ENCODE measurements at places on chromosomes 4 and X. TPM values are rescaled to one million over a fixed set of nuclear protein-coding genes. Genes with fewer than 3 reads are reported as not detected.

NLRP2B gene
- not detected for total RNA-seq

MSX1 gene
- total RNA-seq = 14.4 TPM

GPRASP1 gene
- 4.2 TPM for total RNA-seq

HSFX1 gene
- total RNA-seq = 0.87 TPM

SCRG1 gene
- total RNA-seq = 0.29 TPM

LSM6 gene
- 43.1 TPM for total RNA-seq

DUX4 gene
- not detected for total RNA-seq

CMC4 gene
- total RNA-seq = 11.6 TPM

ADAM29 gene
- total RNA-seq = not detected

HNRNPH2 gene
- total RNA-seq = 111 TPM

SPP1 gene
- total RNA-seq = 0.29 TPM

GLRA3 gene
- not detected for total RNA-seq

AKAP14 gene
- total RNA-seq = not detected

CDKL5 gene
- total RNA-seq = 3.1 TPM

SLC35A2 gene
- total RNA-seq = 13.2 TPM

All from smooth muscle cell of trachea (primary cell).